Globus pallidus (tissue), 1 donor: ENCODE measurements at places on chromosomes 1 and 21.
A peak's percentile ranks its signal among the peaks of the same experiment; 100 is the strongest.

- DNase-seq = no peak
Measured at GRCh38 chr1:80917225-80917624, 883.5 kb upstream of the ADGRL2 start.

GRCh38 chr1:197924516-197925123, 7.4 kb downstream of the LHX9 start:
- no peak for DNase-seq

- DNase-seq = no peak
Measured at GRCh38 chr1:154575951-154576566, 8.5 kb downstream of the CHRNB2 start.

DNA sequence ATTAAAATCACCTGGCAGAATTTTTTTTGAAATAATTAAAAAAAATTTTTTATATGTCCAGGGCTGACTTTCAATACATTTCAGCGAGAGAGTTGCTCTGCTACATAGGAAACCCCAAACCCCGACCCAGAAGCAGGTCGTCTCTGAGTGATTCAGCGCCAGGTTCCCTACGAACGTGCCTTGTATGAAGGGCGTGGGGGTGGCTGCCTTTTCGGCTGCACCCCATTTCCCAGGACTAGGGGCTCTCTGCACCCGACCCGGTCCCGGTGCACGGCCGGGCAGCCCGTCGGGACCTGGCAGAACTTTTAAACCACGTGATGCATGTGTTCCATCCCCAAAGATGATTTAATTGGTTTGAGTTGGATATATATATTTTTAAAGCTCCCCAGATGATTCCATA, 15.8 kb upstream of the SCYL3 start:
- DNase-seq = no peak

DNA sequence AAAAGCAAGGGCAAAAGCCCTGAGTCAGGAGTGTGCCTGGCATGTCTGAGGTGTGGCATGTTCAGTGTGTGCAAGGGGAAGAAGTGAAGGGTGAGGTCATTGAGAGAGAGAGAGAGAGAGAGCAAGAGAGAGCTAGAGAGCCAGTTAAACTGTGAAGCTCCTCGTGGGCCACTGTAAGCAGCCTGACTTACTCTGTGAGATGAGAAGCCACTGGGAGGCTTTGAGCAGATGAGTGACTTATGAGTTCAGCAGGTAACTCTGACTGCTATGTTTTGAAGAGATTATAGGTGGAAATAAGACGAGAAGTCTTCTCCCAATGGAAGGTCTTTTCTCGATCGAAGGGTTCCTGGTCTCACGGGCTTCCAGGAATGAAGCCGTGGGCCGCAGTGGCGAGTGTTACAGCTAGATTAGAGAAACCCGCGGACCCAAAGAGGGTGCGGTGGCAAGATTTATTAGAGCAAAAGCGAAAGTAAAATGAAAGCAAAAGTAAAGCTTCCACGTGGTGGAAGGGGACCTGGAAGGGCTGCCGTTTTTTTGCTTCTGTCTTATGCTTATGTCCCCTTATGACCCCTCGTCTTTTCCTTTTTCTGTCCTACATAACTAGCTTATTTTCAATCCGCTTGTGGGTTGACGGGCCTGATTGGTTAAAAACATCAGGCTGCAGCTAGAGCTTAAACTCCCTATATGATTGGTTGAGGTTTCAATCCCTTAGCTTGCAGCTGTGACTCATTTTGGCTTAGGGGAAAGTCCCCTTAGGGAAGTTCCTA, 323.1 kb upstream of the FAM78B start:
- DNase-seq = peak; percentile 27

GRCh38 chr1:30734106-30734505, 10.7 kb upstream of the MATN1 start:
- no peak for DNase-seq

GRCh38 chr21:42845296-42845965, 33.9 kb downstream of the WDR4 start:
- peak; percentile 63 for DNase-seq

- no peak for DNase-seq
Measured at GRCh38 chr21:44628707-44629391, 2.0 kb downstream of the KRTAP10-9 start.

DNA sequence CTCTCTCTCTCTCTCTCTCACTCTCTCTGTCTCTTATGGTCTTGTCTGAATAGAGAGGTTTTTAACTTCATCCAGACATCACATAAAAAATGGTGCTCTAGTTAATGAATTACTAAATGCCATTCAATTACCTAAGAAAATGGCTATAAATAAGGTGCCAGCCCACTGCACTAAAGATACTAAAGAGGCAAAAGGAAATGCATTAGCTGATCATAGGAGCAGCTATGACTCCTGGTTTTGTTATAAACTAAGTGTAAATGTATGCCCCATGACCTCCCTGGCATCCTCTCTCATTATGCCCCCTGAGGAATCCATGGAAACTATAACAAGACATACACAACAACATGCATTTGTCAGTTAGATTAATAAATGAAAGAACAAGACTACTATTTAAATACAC, 57.5 kb upstream of the PDC start:
- no peak for DNase-seq

GRCh38 chr1:90591355-90591969, 125.6 kb downstream of the BARHL2 start:
- no peak for DNase-seq

GRCh38 chr1:178645157-178645807, 79.8 kb upstream of the RALGPS2 start:
- DNase-seq = no peak

GRCh38 chr1:2335721-2336455, 55.5 kb downstream of the MORN1 start:
- DNase-seq = no peak

GRCh38 chr1:100347009-100347966, 5.0 kb upstream of the CDC14A start:
- no peak for DNase-seq

DNA sequence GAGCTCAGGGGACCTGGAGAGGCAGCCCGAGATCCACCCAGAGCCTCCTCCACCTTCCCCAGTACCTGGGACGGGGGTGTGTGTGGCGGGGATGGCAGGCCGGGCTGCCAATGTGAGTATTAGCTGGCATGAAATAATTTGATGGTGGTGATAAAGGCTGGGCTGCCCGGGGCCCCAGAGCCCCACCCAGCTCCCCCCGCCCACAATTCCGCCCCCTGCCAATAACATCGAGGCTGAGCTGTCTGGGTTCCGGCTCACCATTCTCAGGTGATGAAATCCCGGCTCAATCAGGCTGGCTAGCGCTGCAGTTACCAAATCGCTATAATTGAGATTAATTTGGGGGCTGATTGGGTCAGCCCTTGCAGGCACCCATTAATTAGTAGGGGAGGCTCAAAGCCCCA, 103.8 kb upstream of the CASZ1 start:
- no peak for DNase-seq

DNA sequence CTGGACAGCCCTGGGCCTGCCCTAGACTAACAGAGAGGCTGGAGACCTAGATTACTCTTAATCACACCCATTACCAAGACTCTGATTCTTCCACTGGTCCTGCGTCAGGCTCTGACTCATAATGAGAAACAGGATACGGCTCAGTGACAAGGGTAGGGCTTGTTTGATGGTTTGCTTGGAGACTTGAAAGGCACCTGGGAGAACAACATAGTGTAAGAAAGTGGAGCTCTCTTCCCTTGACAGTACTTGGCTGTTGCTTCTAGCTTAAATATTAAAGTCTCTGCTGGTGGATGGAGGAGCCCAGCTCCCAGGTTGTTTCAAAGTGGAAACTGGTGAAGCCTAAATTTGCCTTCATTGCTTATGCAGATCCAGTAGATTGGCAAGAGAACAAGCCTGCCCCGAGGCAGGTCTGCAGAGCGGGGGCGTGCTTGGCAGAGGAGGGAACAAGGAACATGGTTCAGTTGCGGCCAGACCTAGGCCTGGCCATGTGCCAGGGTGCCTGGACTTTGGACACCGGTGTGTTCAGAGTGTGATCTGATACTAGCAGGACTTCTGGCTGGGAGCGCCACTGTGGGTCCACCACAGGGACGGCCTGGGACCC, 480.6 kb downstream of the CAMTA1 start:
- no peak for DNase-seq

- DNase-seq = no peak
Measured at GRCh38 chr1:167726008-167726407, 4.2 kb downstream of the MPZL1 start.

DNA sequence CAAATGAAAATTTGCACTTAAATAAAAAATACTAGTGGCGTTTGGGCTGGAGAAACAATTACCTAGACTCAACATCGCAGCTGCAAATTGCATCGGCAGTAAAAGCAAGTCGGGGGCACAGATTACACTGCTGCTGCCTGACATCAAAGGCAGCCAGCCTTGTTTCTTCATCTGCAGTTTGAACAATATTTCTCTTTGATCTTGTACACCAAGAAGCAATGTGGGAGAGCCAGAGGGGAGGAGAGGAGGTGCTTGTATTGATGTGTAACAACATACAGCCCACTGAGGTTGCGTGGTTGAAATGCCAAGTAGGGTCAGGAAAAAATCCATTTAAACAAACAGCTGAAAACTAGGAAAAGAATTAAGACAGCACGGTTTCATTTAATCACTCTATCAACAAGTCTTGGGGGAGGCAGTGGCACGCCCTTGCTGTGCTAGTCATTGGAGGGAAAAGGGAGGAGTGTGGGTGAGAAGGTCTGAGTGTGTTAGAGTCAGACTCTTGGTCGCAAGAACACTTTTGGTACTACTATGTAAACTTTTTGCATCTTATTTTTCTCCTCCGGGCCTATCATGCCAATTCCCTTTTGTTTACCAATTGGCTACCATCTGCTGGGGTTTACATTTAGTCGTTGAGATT, 456.5 kb downstream of the OMA1 start:
- DNase-seq = no peak

DNA sequence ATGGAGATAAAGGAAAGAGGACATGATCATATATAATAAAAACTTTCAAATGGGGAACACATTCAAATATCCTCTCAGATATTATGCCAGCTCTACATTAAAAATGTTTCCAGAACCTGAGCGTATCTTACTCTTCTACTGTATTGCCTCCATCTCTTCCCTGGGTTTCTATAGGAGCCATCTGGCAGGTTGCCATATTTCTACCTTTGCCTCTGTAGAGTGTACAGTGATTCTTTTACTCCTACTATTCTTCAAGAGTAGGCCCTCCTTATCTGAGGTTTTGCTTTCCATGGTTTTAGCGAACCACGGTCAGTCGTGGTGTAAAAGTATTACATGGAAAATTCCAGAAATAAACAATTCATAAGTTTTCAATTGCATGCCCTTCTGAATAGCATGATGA, 259.5 kb downstream of the GRIK1 start:
- DNase-seq = no peak

DNA sequence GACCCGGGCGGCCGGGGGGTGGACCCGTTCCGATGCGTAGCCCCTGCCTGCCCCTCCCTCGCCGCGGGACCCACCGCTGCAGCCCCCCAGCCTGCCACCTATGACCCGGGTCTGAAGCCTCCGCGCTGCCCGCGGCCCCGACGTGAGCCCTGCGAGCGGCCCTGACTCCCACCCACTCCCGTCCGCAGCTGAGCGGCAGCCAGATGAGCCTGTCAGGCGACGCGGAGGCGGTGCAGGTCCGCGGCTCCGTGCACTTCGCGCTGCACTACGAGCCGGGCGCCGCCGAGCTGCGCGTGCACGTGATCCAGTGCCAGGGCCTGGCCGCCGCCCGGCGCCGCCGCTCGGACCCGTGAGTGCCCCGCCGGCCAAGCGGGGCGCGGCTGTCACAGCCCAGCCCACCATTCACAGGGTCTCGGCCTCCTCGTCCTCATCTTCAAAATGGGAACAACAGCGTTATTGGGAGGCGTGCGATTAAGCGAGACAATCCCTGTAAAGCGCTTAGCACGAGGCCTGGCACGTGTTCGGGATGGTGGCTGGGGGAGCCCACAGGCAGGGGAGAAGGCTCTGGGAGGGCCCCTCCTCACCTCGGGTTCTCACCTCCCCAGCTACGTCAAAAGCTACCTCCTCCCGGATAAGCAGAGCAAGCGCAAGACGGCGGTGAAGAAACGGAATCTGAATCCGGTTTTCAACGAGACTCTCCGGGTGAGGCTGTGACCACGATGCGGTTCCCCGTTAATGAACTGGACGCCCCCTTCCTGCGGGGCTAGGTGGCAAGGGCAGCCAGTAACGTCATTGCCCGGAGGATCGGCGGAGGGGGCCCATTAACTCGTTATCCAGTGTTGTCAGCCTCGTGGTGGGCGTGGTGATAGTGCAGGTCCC, 8.2 kb downstream of the SYTL1 start:
- DNase-seq = no peak

GRCh38 chr21:27366646-27367235, 399.9 kb upstream of the ADAMTS5 start:
- DNase-seq = no peak

- peak; percentile 89 for DNase-seq
Measured at GRCh38 chr1:205998457-205999241, 4.5 kb downstream of the RAB7B start.

- no peak for DNase-seq
Measured at GRCh38 chr1:199132006-199132405, 493.2 kb downstream of the PTPRC start.

GRCh38 chr1:109198043-109198695, 15.5 kb upstream of the SARS1 start:
- no peak for DNase-seq

- no peak for DNase-seq
Measured at GRCh38 chr1:10490286-10490970, 15.7 kb downstream of the PEX14 start.

GRCh38 chr1:190439447-190439846, 38.2 kb downstream of the BRINP3 start:
- DNase-seq = no peak

DNA sequence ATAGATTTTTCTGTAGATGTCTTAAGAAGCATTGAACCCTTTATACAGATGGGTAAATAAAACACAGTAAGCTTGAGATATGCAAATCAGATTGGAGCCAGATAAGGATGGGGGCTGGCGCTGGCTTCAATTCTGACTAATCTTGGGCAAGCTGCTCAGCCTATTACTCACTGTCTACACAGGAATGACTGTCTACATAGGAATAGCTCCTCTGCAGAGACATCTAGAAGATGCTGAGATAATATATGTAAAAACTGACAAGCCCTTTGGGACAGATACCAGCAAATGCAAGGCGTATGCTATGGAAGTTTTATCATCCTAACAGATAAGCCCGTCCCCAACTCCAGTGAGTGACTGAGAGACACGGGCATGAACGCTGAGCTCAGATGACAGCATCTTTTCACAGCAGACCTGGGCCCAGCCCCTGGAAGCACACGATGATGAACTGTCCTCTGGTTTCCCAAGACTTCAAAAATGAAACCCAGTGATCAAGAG, 1.7 kb downstream of the CLDN14 start:
- DNase-seq = no peak

GRCh38 chr21:25243808-25244207, 363.5 kb downstream of the MRPL39 start:
- DNase-seq = no peak

DNA sequence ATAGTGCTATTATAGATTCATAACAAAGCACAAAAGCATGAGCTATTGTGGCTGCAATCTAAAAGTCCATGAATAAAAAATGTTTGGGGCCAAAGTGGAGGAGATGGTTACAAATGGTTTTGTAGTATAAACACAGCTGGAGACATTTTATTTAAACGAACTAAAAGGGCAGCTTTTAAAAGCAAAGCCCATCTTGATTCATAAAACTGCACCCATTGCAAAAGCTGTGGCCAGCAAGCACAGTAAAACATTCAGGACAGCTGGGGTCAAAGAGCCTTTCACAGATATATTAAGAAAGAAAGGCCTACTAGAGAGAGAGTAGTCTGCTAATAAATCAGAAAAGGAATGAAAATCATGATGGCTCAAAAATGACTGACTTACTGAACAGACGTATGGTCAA, 520.8 kb downstream of the NUF2 start:
- no peak for DNase-seq

- DNase-seq = peak; percentile 81
Measured at GRCh38 chr1:8465013-8465412, 147.1 kb downstream of the SLC45A1 start.

- no peak for DNase-seq
Measured at GRCh38 chr1:188425687-188426086, 1596.9 kb downstream of the PLA2G4A start.
